HT-29 (cell line): ENCODE measurements at places on chromosomes 12 and 14. TPM values are rescaled to one million over a fixed set of nuclear protein-coding genes. Genes with fewer than 3 reads are reported as not detected.

- no peak for DNase-seq
Measured at GRCh38 chr14:68651652-68652432, 141.0 kb downstream of the ZFP36L1 start.

DNA sequence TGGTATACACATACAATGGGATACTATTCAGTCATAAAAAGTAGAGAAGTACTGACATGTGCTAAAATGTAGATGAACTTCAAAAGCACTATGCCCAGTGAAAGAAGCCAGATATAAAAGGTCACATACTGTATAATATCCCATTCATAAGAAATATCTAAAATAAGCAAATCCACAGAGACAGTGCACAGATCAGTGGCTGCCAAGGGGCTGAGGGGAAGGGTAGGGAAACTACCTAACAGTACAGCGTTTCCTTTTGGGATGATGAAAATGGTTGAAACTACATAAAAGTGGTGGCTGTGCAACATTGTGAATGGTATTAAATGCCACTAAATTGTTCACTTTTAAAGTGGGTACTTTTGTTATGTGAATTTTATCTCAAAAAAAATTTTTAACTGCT is 11.9 kb downstream of the EAPP start:
- no peak for DNase-seq

GRCh38 chr14:28773861-28774691 is 7.5 kb downstream of the FOXG1 start:
- no peak for DNase-seq

DNA sequence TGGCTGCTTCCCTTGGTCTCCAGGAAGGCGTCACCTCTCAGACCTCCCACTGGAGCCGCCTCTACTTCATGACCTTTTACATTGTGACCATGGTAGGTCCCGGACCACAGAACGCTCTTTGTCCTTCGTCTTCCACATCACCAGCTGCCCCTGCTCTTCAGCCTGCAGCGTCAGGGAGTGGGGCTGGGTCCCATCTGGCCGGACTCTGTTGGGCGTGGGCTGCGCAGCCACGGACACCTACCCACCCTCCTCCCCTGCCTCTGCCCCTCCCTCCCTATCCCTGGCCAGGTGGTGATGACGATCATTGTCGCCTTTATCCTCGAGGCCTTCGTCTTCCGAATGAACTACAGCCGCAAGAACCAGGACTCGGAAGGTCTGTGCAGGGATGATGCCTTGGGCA is 43.3 kb downstream of the SLC8B1 start:
- DNase-seq, result no peak

DNA sequence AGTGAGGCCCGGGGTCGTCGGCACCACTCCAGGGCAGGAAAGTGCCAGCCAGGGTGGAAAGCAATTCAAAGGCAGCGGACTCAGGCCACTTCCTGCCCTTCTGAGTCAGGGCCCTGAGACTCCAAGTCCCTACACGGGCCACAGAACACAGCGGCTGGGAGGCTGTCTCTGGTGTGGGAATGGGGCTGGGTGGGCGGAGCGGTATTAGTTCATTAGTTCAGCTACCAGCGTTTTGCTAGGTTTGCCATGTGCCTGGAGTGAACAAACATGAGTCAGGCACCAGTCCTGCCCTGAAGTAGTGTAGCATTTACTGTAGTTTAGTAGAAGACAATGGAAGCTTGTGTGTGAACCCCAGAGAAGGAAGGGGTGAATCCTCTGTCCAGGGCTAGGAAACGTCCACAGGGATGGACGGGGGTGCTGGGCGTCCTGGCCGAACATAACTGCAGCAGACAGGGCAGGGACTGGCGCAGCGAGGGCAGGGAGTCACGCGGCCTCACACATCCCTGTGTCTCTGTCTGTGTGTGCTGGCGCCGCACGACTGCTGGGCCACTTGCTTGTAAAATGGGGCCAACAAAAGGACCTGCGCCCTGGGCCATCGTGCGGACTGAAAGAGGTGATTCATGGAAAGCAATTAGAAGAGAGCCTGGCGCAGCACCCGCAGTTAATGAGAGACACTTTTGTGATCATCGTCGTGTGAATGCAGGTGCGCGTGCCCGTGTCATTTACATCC is 186.4 kb upstream of the PRMT8 start:
- peak; percentile 88 for DNase-seq

GRCh38 chr14:61992139-61992538 is 229.9 kb downstream of the SNAPC1 start:
- DNase-seq, result no peak

DNA sequence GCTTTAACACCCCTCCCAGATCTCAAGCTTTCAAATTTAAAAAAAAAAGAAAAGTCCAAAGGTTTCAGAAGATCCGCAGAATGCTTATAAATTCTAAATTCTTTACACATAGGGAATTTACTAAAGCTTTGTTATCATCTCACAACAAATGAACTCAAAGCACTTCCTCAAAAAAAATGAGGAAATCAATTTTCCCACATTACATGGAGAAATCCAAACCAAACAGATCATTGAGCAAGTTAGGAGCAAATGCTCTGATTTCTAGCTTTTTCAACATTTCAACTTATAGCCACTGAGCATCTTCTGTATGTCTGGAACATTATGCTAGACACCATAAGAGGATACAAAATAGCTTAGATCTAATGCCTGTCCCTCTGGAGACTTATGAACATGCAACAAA is 161.0 kb downstream of the CEP128 start:
- DNase-seq, result no peak

DNA sequence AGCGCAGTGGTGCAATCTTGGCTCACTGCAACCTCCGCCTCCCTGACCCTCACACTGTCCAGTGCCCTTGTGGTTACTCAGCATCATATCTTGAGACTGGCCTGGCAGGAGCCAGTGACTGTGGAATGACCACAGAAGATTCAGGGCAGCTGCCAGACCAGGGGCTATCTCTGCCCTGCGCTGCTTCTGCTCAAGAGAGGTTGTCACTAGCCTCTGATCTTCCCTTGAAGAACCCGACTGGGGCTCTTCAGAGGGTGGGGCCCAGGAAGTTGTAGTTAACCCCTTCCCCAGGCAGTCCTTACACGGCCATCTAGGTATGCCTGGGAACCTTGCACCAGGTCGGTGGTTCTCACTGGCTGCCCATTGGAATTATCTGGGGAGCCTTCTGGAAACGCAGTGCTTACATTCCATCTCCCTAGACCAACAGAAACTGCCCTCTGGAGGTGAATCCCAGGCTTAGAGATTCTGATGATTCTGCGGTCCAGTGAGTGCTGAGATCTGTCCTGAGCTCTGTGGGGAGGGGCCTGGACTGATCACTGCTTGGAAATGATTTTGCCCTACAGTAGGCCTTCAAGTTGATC is 41.4 kb downstream of the PLEKHG3 start:
- no peak for DNase-seq

GRCh38 chr12:53998110-53998899 is 1.7 kb upstream of the HOXC9 start:
- DNase-seq, result no peak

DNA sequence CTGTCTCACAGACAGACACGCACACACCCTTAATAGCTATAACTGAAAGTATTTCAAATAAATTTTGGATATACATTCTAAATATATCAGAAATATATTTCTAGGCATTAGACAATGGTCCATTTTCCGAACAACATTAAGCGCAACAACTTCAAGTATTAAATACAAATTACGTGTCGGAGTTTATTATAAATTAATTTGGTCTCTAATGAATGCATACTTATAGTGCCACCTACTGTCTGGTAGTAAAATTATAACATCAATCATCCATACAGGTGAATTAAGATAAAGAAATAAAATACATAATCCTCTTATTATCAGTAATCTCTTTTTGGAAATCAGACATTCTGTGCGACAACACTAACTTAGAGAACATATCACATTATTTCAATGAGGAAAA is 27.2 kb upstream of the CMAS start:
- DNase-seq, result peak; percentile 49

DNA sequence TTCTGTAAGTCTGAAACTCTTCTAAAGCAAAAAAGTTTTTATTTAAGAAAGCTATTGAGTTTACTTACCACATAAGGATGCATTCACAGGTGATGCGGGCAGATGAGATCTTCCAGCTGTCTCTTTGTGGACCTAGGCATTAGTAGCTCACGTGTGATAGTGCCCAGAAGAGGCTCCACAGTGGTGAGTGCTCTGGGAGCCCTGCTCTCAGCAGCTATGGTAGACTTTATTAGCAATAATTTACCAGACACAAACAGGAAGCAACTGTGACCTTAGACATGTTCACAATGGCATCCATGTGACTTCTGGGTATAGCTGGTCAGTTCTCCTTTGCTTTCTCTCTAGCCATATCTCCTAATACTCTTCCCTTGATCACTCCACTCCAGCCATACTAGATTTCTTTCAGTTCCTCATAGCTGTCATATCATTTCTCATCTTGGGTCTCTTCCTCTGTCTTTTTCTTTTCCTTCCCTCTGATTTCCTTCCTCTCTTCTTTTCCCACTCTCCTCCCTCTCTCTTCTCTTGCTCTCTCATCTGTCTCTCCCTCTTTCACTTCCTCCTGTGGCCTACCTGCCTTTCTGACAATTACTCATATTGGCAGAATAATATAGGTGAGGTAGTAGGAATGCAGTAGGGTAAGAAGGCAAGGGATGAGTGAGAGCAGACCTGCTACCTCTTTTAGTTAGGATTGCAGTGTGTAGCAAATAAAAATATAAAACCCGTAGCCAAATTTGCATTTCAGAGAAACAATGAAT is 75.2 kb upstream of the SCAF11 start:
- DNase-seq, result no peak

DNA sequence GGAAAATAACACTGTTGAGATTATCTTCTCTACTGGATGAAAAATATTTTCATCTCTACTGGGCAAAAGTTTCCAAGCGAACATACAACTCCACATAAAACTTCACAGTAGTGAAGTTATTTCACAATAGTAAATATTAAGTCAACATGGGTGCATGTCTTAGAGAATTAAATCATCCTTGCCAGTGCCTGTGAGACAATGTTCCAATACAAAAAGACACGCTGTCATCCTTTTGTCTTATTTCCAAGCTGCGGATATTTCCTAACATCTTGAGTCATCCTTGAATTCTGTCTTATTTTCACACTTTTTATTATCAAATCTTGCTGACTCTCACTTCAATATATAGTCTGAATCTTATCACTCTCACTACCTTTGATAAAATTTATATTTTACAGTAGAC is 142.9 kb upstream of the KITLG start:
- DNase-seq, result no peak

DNA sequence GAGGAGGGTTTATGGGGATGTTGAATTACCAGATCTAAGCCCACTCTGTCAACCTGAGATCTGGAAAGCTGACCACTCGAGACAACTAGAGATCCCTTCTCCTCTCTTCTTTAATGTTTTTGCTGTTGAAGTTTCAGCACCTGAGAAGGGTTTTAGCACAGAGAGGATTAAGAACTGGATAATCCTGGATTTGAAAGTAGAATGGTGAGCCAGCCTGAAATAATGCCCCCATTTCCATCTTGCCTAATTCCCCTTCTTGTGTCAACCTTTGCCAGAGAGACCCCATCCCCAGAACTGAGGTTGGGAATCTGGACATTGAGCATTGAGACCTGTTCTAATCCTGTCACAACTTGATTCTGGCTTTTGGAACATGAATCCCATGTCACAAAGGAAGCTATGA is 87.8 kb upstream of the RFLNA start:
- DNase-seq, result no peak

- DNase-seq, result peak; percentile 42
Measured at GRCh38 chr12:75177997-75178396, 31.6 kb downstream of the KCNC2 start.

- DNase-seq, result no peak
Measured at GRCh38 chr12:31440586-31440985, 114.6 kb upstream of the SINHCAF start.

- DNase-seq, result no peak
Measured at GRCh38 chr14:94611179-94611578, 1.0 kb upstream of the SERPINA3 start.

GRCh38 chr14:37114559-37114958 is 57.8 kb downstream of the SLC25A21 start:
- no peak for DNase-seq

- no peak for DNase-seq
Measured at GRCh38 chr14:104075530-104076151, 9.9 kb upstream of the ASPG start.

SRRM4 gene
- not detected in 2 replicates for total RNA-seq

PRKD1 gene
- total RNA-seq, result not detected in 2 replicates

SLC2A14 gene
- total RNA-seq, result not detected in 2 replicates

BBOF1 gene
- 0.05 and 0.50 TPM in 2 replicates for total RNA-seq

COX8C gene
- total RNA-seq, result not detected in 2 replicates

BICDL1 gene
- 19.9 and 21.5 TPM in 2 replicates for total RNA-seq

IAPP gene
- total RNA-seq, result not detected in 2 replicates

LRP6 gene
- 28.7 and 32.2 TPM in 2 replicates for total RNA-seq

AQP5 gene
- 109 and 110 TPM in 2 replicates for total RNA-seq
